ENCODE measurements at places on chromosomes 12 and 14.

DNA sequence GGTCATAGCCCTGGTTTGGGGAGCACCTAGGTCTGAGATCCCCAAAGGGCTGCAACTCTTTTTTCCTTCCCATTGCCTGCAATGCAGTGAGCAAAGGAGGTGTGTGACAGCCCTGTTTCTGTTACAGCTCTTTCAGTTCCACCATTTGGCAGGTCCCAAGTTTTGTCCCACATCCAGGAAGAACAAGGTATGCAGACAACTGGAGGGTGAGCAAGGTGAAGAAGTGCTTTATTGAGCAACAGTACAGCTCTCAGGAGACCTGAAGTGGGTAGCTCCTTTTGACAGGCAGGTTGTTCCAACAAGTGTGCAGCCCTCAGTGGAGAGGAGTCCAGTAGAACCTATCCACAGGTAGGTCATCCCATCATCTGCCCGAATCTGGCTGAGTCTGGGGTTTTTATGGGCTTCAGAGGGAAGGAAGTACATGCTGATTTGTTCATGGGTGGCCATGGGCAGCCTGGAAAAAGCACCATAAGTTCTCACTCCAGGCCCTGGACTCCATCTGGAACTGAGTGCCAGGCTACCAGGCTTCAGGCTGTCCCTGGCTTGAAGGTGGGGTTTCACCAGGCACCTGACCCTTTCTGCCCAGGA lies 62.8 kb upstream of the NAV3 start:
- no peak for DNase-seq

- no peak for DNase-seq
Measured at GRCh38 chr14:76936483-76936882, 92.0 kb downstream of the IRF2BPL start.

- peak; percentile 20 for DNase-seq
Measured at GRCh38 chr12:27383429-27384260, 51.0 kb downstream of the BMAL2 start.

DNA sequence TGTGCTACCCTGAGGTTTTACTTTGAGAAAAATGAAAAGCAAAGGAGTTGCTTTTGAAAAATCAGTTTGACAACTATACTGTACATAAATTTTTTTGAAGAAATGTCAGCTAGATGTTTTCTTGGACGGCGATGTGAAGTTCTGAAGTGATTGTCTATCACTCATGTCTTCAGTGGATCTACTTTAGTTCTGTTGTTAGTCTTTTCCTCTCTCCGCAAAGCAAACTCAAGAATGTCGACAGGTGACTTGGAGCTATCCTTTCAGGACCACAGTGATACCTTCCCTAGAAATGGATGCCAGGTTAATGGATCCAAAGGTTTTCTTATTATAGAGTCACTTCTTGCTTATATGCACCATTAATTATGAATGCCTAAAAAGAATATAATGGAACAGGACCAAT lies 1.2 kb downstream of the PTPRO start:
- no peak for DNase-seq

DNA sequence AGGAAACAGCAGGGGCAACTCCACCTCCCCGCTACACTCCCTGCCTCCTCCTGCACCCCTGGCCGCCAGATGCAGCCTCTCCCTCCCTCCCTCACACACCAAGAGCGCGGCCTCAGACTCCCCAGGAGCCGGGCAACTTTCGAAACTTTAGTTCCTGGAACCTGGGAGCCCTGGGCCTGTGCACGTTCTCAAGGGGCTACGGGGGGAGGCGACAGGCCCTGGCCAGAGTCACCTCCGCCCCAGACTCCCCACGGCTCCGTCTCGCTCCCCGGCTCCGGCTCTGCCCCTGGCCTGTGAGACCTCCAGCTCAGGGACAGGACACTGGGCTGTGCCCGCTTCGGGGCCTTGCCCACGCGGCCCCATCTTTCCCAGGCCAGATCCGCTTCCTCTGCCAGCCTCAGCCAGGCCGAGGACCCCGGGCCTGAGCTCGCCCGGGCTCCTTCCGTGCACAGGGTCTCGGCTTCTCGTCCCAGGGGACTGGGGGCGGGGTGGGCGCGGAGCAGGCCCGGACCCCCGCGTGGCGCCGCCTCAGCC lies 5.5 kb downstream of the AMN start:
- DNase-seq, result no peak

DNA sequence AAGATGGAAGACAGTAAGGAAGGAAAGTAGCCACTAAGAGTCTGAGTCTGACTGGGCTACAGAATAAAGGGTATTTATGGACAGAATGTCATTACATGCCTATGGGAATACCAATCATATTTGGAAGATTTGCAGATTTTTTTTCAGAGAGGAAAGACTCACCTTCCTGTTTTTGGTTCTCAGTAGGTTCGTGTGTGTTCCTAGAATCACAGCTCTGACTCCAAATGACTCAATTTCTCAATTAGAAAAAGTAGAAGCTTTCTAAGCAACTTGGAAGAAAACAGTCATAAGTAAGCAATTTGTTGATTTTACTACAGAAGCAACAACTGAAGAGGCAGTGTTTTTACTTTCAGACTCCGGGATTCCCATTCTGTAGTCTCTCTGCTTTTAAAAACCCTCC lies 15.4 kb upstream of the PAPLN start:
- DNase-seq, result no peak

DNA sequence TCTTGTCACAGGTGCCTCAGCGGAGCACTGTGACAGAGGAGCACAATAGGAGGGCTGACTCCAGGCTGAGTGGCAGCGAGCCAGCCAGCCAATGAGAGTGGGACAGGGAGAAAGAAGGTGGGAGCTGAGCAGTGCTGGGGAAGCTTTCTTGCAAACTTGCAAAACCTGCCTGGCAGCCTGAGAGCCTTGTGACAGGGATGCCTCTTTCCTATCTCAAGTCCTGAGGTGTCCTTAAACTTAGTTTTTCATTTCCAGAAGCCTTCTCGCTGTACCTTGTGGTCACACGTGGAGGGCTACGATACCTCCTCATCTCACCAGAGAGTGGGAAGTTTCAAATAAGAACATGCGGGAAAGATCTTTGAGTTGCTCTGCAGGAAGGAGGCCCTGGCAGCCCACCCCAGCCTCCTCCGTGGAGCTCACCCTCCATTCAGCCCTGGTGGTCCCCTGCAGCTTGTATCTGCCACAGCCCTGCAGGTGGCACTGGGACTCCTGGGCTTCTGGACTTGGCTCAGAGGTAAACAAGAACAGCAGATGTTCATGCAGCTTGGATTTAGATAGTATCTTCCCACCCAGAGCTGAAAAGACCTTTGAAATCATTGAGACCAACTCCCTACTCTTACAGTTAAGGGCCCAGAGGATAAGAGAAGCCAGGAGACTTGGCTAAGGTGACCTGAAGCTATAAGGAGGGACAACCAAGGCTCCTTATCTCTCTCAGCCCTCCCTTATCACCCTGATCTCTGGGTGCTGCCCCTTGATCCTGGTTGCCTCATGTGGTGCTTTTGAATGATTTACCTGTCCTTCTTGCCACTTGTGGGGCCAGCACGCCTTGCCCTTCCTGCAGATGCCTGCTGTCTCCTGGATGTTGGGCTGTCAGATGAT lies 153.5 kb upstream of the MAX start:
- DNase-seq, result no peak

DNA sequence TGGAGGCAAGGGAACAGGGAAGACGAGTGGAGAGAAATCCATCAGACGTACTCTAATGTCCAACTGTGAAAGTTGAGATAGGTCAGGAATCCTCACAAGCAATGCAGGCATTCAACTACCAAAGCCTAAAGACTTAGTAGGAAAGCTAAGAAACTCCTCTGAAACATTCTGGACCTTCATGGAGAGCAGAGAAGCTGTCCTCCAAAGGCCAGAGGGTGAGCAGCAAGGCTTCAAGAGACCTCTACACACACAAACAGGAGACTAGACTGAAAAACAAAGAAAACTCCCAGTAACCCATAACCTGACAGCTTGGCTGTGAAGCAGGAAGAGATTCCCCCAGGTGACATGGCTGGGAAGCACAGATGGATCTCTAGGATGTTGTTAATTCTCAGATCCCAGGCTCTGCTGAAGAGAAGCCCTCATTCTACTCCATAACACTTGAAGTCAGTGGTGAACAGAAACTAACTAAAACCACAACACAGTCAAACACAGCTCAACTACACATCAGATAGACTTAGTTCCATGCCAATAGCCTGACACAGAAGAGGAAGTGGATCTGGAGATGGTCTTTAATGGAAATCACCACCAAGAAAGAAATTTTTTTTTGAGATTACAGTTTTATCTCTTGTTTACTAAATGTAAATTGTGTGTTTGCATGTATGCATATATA lies 23.2 kb upstream of the LYZ start:
- DNase-seq, result no peak

GRCh38 chr14:40204441-40205175 lies 772.4 kb upstream of the FBXO33 start:
- DNase-seq, result no peak

DNA sequence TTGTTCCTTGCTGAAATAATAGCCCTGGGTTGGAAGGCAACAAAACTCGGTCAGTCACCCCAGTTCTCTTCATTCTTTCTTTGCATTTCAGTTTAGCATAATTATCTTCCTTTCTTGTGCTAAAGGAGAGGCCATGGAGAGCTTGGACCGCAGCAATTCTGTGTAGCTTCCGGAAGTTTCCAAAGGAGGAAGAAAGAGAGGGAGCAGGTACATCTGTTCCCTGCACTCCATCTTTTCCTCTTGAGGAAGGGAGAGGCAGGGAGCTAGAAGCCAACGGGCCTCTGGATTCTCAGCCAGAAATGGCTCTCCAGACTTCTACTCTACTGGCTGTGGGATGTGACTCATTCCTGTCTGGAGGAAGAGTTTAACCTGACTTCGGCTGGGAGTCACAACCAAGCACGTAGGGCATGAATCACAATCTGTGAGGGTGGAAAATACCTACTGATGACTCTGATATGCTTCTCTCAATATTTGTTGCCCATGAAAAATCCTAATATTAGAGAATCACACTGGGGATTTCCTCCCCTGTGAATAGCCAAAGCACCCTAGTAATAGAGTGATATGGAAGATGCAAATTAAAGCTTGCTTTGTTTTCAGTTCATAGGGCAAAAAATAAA lies 17.0 kb downstream of the ANO6 start:
- no peak for DNase-seq
